ENCODE measurements at places on chromosomes 16 and 17.

GRCh38 chr17:46984892-46985291 is 5.8 kb upstream of the RPRML start:
- DNase-seq = no peak

DNA sequence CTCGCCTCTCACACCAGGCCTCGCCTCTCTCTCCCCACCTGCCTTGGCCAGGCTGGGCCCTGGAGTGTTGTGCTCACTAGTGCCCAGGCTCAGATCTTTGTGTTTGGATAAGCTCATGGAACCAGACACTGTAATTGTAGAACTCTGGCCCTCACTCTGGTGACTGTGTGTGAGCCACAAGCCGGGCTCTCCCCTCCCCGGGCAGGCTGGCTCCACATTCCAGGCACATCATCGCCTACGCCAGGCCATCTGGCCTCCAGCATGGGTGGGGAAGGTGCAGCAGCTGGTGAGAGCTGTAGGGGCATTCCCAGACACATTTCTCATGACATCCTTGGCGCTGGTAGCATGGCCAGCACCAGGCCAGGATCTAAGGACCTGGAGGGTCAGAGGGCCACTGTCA is 202.3 kb downstream of the RAB11FIP4 start:
- DNase-seq = no peak

GRCh38 chr17:14942526-14943190 is 322.5 kb downstream of the PMP22 start:
- no peak for DNase-seq

- DNase-seq = no peak
These were observed 31.1 kb downstream of the TRPV2 start for GRCh38 chr17:16446338-16446983.

DNA sequence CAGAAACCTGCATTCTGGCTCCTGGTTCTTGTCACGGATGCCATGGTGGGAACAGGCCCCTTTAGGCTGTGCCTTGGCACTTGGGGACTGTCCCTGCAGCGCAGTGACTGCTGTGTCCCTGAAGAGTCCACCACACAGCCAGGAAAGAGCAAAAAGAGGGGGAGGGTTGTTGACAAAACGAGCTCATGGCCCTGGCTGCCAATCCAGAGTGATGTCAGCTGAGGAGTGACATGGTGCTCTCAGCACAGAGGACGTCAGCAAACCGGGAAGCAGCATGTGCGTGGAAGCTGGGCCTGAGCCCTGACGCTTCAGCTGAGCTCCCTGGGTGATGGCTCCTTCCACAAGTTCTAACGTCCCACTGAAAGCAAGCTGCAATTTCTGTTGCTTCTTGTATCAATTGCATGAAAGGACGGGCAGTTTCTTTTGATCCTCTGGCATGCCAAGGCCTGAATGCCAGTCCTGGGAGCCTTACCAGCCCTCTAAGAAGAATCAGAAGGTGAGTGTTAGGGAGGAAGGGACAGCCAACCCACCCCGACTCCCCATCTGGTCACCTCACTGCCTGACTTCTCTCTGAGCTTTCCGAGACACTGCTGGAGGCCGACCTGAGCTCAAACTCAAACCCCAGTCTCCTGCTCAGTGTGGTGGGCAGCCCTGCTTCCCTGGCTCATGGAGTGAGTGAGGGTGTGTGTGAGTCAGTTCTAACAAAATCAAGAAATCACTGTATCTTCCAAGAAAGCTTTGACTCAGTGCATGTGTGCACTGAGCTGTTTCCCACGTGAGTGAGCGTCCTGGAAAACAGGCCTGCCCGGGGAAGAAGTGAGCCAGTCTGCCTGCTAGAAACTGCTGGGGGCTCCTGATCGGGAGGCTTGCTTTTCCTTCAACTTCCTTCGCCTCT is 14.7 kb upstream of the WNT3 start:
- DNase-seq = no peak

- no peak for DNase-seq
These were observed 2.2 kb downstream of the EIF5A start for GRCh38 chr17:7309628-7310027.

GRCh38 chr16:3304370-3304769 is 860 bp downstream of the TIGD7 start:
- no peak for DNase-seq

DNA sequence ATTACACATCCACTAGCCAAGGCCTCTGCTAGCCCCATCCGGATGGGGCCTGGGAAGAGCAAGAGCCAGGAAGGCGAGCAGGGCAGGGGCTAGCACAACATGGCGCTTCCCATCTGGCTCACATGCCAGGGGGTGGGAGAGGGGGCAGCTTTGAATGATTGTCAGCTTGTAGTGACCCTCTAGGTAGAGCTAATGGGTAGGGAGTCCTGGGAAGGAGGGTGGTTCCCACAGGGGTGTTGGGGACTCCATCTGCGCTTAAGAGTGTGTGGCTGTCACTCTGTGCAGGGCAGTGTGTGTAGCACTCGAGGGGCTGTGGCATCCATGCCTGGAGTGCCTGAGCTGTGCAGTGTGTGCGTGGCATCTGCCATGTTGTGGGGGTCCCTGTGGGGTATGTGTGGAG is 24.5 kb downstream of the ARHGAP23 start:
- no peak for DNase-seq

- no peak for DNase-seq
These were observed 38.9 kb downstream of the MRPS23 start for GRCh38 chr17:57810721-57811637.

- DNase-seq = no peak
These were observed 62.2 kb downstream of the DHRS7C start for GRCh38 chr17:9729034-9729650.
